Esophagus squamous epithelium (tissue), 5 donors: ENCODE measurements at places on chromosomes 2 and 18.

DNA sequence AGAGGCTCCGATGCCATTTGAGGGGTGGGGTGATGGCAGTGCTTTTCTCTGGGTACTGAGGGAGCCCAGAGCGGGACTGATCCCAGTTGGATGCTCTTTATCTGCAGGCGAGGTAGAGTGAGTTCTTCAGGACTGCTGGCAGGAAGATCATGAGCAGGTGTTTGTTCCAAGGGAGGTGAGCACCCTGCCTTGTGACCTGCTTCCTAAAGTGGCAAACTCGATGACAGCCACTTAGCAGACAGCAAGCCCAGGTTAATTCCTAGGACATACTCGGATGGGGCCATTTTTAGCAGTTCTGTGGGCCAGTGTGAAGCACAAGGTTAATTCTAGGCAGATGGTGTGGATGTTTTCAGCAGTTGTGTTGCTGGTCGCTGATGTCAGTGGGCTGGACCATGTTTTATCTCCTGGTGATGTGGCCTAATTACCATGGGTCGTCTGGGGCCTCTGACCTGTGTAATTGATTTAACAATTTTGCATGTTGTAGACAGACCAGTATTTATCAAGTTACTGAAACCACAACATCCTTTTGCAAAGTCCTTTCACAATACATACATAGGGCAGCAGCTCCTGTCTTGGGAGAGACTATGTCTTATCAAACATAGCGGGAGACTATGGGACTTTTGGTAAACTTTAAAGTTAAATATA is 4.9 kb downstream of the FKBP1B start:
- DNase-seq, result no peak

- DNase-seq, result no peak
These were observed 23.4 kb upstream of the CERS6 start for GRCh38 chr2:168432565-168433186.

GRCh38 chr2:148644883-148645538 is 460 bp downstream of the EPC2 start:
- DNase-seq, result peak; percentile 79

- no peak for DNase-seq
These were observed 200.0 kb upstream of the MEX3C start for GRCh38 chr18:51397347-51397962.

DNA sequence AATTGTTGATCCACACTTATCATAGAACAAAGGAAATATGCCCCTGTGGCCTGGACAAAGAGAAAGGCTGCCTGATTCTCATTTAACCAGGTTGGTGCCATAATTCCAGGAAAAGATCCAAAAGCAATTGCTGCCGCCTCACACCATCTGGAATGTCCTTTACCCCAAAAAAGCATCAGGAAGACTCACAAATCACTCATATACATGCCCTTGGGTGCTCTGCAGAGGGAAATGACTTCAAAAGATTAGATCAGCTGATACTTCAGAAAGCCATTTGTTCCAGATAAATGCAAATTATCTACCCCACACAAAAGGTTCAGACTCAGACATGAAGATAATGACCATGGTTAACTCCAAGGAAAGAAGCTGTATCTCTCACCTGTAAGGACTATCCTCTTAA is 285.8 kb downstream of the C1D start:
- no peak for DNase-seq

DNA sequence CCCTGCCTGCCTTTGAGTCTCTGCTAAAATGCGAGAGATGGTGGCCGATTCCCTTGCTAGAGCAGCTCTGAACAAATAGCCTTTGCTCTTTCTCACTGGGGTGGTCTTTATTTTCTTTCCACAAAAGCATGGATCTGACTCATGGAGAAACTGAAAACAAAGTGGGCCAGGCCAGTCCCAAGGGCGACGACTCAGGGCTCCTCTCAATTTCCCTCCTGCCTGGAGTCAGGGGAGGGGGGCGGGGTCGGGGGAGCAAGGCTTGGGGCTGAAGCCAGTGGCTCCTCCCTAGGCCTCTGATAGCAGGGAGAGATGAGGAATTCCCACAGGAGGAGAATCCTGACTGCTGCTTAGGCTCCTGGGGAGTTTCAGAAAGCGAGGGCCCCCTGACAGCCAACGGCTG is 17.1 kb upstream of the IL1R2 start:
- no peak for DNase-seq

DNA sequence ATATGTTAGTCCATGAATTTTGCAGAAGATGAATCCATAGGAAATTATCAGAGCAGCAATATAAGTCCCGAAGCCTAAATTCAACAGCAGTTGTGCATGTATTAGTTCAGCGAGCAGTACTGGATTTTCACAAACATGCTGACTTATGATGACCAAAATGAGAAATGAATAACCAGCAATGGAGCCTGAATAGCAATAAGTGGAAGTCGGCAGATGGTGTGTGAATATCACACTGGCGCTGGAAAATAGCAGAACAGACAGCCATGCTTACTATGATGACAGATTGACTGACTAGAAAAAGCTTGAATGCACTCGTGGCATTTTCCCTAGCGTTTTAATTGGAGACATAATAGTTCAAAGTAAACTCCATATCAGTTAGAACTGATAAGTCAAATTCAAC is 1114.5 kb downstream of the DSC3 start:
- DNase-seq, result no peak

- DNase-seq, result no peak
These were observed 863 bp upstream of the SIX2 start for GRCh38 chr2:45009928-45010701.

DNA sequence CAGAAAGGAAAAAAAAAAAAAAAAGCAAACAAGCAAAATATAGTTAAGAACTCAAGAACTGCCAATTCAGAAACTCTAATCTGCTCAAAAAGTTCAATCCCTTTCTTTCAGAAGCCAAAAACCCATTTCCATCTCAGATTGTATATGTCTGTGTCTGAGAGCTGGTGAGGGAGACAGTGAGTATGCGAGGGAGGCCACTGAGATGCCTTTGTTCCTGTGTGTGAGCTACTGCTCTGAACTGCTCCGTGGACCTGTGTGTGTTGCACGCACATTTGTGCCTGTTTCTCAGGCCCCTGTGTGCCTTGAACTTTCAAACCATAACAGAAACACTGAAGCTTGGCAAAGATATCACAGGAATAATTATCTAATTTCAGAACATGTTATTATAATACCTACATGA is 2.5 kb upstream of the PKDCC start:
- DNase-seq, result no peak

DNA sequence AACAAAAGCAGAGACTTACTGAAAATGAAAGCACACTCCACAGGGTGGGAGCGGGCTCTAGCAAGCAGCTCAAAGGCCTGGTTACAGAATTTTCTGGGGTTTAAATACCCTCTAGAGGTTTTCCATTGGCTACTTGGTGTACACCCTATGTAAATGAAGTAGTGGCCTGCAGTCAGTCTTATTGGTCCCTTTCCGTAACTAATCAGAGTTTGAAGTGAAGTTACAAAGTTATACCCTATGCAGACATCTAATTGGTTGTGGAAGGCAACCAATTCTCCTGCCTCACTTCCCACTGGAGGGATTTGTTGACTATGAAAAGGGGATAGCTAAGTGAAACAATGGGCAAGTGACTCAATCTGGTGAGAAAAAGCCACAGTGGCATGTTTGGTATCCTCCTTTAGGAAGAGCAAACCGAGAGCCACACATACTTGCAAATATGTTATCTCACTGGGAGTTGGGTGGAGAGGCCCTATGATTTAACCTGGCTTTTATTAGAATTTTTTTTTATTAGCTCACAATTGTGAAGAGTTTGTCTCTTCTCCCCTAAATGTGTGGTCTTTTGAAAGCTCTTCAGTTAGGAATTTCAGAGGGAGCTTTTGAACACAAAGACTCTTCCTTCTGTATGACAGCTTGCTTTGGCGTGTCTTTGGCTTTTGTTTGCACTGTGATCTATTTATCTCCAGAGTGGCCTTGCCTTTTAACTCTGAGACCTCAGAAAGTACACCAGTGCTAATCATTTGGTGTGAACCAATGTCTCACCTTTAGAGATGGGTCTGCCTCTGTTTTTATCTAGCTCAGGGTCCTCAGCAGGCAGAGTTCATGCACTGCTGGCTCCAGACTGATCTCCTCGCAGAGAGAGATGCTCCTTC is 69.6 kb downstream of the MAP4K4 start:
- no peak for DNase-seq

- DNase-seq, result no peak
These were observed 4.0 kb downstream of the TMEM17 start for GRCh38 chr2:62501794-62502500.

DNA sequence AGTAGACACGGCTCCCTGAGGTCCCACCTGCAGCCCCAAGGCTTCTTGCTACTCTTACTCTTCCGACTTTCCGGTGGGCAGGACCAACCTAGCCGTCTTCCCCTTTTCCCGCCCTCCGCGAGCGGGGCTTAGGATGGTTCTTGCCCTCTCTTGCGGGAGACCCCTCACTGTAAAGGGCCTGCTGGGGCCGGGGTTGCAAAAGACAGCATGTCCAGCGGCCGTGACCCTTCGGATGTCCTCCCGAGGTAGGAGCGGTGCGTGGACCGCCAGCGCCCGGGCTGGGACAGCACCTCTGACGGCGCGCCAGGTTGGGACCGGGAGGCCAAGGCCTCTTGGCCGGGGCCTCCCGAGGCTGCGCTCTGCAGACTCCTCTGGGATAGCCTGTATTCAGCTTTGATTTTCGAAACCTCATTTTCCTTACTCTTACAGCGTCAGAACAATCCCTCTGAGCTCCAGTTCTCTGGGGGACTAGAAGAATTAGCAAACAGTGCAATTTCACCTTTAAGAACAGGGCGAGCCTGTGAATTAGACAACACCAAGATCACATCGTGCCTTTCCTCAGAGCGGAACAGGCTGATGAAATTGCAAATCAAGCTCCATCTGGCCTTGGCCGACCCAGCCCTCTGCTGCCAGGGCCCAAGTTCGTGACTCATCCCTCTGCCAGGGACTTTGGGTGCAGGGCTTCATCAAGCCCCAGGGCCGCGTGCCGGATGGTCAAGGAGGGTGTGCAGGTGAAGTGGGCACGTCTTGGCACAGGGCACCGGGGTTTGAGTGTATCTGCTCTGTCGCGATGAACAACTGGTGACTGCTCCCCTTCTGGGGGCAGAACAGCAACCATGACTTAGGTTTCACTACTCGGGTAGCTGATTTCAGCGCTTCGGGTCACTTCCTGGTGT is 777 bp downstream of the MOCOS start:
- no peak for DNase-seq

DNA sequence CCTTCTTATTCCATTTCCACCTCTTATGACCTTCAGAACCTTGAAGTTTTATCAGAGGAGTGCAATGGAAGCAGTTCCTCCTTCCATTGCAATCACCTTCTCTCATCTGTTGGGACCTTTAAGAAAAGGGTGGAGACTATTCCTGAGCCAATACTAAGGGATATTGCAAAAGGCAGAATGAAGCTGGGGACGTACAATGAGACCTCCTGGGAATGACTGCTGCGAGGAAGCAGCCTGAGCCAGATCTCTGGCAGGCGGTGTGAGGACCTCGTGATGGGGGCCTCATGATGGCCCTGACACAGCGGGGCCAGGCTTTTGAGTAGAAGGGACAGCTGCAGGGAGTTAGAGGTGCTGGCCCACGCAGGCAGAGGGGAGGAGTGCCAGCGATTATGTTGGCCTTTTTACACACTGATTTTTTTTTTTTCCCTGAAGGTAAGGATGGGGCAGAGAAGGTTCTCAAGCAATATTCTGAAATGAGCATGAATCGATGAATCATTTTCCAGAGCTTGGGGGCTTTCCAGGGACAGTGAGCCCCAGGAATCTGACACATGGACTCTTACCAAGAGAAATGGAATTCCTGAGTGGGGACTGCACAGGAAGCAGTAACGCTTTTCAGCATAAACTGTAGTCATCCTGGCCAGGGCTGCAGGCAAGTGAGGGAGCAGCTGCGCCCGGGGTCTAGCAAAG is 40.0 kb upstream of the LAPTM4A start:
- no peak for DNase-seq

DNA sequence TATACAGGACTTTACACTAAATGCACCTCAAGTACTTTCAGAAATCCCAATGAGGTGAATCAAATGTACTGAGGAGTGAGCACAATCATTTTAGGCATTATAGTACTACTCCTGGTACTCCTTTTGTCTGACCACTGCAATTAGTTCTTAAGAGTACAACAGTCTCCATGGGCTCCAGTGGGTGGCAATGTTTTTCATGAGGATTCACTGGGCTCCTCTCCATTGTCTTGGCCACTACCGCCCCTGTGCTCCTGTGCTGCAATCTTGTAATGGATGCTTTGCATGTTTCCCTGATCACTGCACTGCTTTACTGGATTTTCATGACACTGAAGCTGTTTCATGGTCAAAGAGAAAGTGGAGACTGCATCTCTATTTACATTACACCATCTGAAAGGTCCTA is 268.5 kb upstream of the ZSWIM2 start:
- DNase-seq, result no peak

- no peak for DNase-seq
These were observed 61.0 kb downstream of the MYT1L start for GRCh38 chr2:2269989-2270562.

DNA sequence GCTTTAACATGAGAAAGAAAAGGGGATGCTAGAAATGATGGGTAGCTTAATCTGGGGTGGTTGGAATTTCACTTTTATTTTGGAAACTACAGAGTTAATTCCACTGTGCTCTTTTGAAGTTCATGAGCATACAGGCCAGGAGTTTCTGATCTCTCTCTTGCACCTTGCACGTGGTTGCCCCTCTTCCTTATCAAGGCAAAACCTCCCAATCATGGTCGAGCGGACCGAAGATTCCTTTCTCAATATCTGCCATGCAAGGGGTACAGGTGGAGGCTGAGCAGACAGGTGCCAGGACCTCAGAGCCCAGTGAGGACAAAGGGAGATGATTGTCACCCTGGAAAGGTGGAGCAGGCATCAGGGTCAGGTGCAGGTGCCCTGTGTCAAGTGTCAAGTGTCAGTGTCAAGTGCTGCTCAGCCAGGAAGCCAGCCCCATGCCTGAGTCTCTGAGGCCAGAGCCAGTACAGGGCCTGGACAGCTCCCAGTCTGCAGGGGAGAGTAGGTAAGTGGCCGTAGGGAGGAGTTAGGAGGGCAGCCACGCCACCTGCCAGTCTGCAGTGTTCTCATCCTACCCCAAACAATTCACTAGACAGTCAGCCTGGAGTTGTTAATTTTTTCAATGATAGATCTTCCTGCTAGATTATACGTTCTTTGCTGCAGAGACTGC is 42.2 kb downstream of the LPIN1 start:
- no peak for DNase-seq

GRCh38 chr2:200736646-200737274 is 75.0 kb upstream of the BZW1 start:
- no peak for DNase-seq

GRCh38 chr18:3211236-3211992 is 8.4 kb downstream of the MYOM1 start:
- no peak for DNase-seq

GRCh38 chr2:182818925-182819324 is 47.5 kb downstream of the FRZB start:
- DNase-seq, result no peak

DNA sequence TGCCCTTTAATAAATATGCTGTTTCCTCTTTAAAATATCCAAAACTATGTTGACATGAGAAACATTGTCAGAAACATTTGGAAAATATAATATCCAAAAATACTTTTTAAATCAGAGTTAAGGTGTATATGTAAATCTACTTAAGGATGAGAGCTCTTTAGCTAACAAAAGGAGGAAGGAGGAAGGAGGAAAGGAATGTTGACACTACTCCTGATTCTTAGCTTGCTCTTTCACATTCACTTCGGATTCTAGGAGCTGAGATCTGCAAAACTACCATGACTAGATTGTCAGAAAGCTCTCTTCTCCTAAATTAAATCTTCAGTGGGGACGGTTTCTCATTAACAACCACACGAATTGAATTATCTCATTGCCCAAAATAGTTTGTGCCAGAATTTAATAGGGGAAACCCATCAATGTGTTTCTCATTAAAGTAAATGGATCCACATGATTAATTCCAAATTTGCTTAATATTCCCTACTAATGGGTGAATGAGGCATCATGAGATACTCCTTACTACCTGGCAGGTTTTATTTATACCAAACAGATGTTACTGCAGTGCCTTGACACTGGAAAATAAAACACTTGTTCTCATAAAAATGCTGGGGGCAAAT is 509.1 kb downstream of the MBD2 start:
- DNase-seq, result no peak
